ENCODE measurements at places on chromosomes 2 and 18.

- no peak for DNase-seq
Measured at GRCh38 chr2:65388596-65389390, 43.6 kb downstream of the SPRED2 start.

- no peak for DNase-seq
Measured at GRCh38 chr2:172922306-172922705, 153.3 kb upstream of the MAP3K20 start.

DNA sequence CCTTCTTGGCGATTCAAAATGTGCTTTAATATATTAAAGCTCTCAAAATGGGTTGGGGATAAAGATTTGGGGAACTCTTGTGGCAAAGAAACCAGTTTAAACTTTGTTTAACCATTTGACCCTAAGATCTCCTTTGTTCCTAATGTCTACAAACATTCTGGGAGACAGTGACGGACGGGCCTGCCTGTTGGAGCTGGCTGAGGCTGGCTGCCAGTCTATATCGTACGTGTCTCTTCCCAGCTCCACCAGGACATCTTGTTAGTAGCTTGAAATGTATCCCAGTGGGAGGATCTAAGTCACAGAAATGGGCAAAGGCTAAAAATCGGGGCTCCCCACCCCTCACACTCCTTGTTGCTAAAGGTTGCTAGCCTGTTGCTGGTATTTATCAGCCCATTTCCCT, 30.7 kb downstream of the ZNF532 start:
- DNase-seq: no peak

GRCh38 chr18:49008716-49009115, 58.0 kb upstream of the SMAD7 start:
- DNase-seq: no peak

DNA sequence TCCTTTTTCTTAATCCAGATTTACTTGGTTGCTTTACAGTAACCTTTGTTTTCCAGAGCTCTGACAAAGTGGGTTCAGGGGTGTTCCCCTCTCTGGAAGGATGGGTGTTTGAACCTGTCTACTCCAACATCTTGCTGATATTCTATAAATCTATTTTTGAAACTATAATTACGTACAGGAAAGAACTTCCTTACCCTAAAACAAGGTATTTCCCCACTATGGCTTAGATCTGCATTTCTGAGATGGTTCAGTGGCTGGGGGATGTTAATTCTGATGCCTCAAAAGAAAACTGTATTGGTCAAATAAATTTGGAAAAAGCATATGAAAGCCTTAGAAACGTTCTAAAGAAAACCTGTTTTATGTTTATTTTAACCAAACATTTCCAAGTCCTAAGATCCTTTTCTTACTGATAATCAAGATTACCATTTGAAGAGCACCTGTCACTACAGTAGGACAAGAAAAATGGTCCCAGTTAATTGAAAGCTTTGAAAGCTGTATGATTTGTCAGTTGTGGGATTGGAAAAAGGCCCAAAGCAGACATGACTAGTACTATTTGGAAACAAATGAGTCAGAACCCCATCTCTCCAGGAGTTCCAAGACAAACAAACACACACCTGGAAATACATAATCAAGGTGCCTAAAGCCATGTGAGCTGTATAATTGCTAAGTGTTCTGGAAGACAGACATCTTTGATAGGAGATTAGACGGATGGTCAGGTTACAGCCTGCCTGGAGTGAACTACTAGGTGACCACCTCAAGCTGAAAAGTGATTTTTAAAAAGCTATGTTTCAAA, 57.5 kb downstream of the KDM3A start:
- no peak for DNase-seq

DNA sequence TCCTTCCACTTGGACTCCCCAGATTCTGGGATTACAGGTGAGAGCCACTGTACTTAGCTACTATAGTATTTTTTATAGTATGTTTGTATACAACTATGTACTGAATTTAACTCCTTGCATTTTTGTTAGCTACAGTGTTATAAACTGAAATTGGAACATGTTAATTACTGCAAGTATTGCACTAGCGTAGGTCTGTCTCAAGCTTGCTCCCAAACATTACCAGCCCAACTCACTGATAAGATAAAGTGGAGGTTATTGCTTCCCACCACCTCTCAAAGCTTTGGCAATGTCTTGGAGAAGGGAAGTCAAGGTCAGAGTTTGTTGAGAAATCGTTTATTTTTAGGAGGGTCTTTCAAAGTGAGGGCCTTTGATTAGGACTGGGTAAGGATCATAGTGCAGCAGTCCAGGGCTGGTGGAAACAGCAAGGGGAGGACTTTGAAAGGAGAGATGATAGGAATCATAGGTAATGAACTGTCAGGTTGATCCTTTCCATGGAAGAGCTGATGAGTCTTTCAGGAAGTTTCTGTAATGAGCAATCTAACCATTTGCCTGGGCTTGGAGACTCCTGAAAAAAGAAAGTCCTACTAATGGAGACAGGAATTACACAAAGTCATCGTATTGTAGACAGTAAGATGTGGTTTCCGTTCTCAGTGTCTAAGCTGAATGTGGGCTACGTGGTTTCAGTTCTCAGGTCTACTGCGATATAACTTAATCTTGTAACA, 257.1 kb downstream of the MYO3B start:
- no peak for DNase-seq

DNA sequence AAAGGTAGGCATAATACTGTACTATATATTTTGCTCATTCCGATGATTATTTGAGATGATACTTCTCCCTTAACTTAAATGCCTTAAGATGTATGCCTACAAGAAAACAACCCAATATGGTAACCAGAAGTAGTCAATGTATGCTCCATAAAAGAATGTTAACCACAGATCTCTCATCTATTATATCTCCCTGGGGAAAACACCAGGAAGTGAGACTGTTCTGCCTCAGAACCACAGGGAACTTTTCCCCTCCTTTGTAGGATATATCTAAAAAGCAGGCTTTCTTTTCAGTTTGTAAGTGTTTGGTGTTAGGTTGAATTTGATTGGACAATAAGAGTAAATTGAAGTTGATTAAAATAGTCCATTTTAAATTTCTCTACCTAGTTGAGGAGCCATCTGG, 1160.5 kb upstream of the NXPH2 start:
- DNase-seq: no peak

All from fibroblast of the conjunctiva (primary cell).